Stimulated activated CD4-positive, alpha-beta T cell treated with anti-CD3 and anti-CD28 coated beads, Interleukin-2, amount 100 ng/mL, for 4 hours (primary cell): ENCODE measurements at places on chromosomes 4 and X.

GRCh38 chr4:116132946-116133345 lies 952.4 kb downstream of the TRAM1L1 start:
- DNase-seq: no peak

DNA sequence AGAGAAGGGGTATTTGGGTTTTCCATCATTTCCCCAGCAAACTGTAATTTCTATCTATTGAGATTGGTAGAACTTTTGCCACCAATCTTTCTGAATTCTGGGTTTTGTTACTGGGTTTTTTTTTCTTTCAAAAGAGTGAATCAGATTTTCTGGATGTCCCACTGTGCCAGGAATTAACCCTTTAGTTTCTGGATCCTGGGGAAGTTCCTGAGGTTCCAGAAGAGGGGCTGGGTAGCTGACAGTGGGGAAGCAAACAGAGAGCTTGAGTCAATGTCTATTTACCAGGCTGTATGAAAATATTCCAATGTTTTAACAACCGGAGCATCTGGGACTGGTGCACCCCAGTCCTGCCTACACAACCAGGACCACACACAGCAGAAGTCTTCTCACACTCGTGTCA lies 25.8 kb upstream of the SOD3 start:
- no peak for DNase-seq

GRCh38 chr4:25484243-25484721 lies 107.2 kb downstream of the ANAPC4 start:
- DNase-seq: no peak

DNA sequence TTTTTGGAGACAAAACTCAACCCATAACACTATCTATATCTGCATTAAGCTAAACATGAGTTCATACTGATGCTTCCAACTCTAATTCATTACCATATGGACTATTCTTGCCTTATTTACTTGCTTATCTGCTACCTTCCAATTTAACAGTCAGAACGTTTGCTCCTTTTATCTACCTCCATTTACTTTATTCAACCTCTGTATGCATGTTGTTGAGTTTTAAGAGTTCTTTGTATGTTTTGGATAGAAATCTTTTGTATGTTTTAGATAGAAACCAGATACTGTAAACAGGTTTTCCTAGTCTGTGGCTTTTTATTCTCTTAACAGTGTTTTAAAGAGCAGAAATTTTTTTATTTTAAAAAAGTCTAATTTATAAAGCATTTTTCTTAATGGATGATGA lies 542.2 kb upstream of the NDST4 start:
- DNase-seq: no peak

DNA sequence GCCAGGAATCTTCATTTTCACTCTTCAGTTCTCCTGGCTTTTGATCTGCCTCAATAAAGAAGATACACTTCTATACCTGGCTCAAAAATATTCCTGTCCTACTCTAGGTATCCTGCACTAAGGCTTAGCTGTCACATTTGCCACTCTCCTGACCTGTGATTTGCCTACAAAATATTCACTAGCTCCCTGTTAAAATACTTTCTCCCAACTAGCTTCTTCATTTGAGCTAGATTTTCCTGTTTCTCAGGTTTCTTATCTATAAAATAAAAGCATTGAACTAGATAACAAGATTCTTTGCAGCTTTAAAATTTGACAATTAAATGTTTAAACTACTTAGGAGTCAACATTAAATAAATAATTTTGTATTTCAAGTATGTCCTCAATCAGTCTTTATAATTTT lies 53.2 kb downstream of the CHIC2 start:
- DNase-seq: no peak

DNA sequence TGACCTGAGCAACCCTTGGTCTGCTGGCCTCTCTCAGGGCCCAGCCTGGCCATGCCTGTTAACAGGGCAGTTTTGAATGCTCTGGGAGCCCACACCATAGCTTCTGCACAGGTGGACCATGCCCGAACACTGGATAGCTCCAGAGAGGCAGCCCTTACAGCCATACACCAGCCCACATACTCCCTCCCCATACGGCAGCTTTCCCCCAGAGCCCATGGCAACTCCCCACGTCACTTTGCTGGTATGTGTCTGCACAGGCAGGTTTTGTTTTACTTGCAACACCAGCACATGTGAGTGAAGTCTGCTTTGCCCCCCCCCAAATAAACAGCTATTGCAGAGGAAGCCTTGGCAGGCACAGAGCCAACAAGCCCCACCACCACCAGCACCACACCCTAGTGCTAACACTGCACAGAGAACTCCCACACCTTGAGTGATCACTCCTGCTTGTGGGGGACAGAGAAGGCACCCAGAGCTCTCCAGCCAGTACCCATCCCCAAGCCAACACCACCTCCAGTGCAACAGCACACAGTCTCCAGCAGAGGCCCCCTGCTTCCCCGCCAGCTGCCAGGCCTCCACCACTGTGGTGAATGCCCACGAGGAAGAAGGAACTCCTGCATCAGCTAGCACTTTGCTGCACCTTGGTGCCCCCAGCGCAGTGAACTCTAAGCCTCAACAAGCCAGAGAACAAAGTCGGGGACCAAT lies 87.3 kb downstream of the STPG2 start:
- DNase-seq: no peak

DNA sequence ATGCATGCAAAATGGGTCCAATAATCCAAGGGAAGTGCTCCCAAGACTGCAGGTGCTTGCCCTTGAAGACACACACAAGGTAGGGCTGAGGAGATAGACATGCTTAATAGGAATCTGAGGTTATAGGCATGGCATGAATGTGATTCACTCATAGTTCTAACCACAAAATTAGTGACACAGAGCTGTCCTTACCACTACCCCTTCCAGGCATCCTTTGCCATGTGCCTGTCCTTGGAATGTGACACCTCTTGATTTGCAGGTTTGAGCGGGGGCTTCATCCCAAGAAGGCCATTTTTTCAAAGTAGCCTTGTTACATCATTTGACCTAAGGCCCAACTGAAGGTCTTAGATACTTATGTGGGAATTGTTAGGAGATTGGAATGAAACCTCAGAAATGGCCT lies 112.5 kb downstream of the CCNG2 start:
- no peak for DNase-seq

DNA sequence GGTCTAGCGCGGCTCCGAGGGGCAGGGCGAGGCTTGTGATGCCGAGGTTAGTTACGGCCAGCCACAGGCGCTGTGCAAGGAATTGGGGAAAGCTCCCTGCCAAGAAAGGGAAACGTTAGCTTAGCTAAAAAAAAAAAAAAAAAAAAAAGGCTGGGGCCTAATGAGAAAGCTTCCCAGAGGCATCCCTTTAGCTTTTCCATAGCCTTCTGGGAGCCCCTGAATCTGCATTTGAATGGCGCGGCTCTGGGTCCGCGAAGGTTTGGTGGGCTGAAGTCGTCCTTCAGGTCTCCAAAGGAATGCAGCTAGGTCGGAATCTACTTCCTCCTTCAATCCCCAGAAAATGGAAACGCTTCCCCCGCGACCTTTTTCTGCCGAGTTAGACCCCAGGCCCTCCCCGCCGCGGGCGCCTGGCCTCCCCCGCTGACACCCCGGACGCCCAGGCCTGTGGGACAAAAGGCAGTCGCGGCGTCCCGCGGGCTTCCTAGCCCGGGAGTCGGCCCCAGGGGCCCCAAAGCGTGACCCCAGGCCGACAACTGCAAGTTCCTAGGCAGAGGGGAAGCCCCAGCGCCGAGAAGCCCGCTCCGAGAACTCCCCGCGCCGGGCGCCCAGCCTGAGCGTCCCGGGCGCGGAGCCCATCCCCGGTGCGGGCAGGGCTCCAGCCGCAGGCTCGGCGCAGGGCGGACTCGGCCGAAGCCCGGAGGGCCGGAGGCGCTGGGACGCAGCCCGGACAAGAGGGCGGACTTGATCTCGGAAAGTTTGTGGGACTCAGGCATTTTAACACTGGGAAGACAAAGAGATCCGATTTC lies 605 bp upstream of the FAT1 start:
- DNase-seq: no peak
